G401 (cell line): ENCODE measurements at places on chromosomes 4 and X.

- DNase-seq: no peak
These were observed 45.4 kb downstream of the CXorf58 start for GRCh38 chrX:23952984-23953907.

DNA sequence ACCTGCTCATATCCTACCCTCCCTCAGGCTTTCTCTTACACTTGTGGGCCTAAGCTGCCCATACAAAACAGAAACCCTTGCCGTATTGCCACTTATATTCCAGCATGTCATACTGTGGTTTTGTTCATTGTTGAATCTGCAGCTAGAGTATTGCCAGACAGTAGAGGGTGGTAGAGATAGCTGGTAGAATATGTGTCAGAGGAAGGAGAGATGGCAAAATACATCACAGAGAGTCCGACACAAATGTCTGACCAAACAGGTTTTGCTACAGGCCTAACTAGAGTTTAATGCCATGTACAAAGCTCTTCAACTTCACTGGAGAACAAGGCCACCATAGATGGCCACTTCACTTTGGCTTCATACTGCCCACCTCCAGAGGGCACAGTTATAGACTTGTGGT lies 160.1 kb downstream of the EFHC2 start:
- peak; percentile 6 for DNase-seq

DNA sequence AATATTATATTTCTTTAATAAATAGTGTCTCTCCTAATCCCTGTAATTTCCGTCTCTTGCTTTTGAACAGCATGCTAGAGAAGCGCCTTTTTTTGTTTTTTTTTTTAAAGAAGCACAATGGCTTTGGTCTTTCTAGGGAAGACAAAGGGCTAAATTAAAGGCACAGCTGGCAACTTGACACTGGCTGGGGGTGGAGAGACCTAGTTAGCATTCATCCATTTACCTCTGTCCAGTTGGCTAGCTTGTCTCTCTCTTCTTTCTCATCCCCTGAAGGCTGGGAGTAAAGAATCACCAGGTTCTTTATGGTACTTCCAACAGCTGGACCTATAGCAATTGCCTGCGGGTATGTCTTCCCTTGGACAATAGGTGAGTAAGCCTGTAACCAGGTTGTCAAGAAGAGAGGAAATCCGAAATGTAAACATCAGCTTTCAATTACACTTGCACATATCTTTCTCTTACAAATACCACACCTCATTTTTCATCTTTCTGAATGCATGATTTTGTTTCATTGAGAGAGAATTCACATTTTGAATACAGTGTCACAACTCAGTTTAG lies 178.4 kb upstream of the GPR101 start:
- no peak for DNase-seq

DNA sequence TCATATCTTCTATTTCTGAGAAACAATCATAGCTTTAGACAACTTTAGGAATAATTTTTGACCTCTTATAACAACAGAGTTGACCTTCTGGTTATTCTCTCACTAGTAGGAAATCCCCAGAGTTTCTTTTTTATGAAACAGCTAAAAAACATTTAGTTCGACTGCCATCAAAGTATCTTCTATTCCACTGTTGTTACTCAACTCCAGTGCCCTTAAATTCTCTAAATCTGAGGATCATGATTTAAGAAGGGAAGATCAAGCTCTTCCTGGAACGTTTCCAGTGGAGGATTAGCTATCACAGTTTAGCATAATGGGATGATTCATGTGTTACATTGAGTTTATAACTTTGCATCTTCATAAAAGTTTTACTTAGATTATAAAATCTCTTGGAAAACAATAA lies 134.9 kb upstream of the VEGFC start:
- DNase-seq: no peak

DNA sequence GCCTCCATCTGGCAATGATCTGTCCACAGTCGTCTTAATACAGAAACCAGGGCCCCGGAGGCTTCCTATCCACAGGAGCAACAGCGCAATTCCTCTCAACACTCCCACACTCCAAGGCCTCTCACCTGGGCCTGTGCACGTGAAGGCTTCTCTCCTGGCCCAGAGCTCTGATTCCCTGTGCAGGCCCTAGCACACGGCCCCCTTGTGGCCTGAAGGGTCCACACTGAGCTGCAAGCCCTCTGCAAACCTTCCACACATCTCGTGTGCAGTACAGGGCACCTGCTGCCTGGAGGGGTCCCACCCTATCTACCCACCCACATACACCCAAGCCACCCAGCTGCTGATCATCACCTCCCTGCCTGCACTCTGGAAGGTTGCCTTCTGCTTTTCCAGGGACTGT lies 150.1 kb upstream of the NUDT10 start:
- no peak for DNase-seq

GRCh38 chr4:138035781-138036258 lies 206.3 kb downstream of the SLC7A11 start:
- DNase-seq: peak; percentile 57

- no peak for DNase-seq
These were observed 130.0 kb downstream of the CPZ start for GRCh38 chr4:8722556-8722955.

GRCh38 chr4:52110171-52110570 lies 59.1 kb downstream of the SPATA18 start:
- DNase-seq: no peak

DNA sequence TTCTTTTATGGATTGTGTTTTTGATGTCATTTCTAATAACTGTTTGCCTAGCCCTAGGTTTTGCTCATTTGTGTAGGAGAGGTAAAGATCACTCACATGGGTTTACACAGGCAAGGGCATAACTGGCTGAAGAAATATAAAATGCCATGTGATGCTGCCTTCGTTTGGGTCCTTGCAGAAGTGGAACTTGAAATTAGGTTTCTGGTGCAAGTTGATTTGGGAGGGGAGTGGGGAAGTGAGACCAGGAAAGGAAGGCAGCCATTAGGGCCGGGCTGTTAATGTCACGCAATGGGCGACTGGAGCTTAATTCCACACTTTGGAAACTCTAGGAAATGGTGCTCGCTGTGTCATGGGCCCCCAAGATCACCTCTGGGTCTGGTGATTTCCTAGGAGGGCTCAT lies 14.5 kb downstream of the CLCN4 start:
- no peak for DNase-seq

DNA sequence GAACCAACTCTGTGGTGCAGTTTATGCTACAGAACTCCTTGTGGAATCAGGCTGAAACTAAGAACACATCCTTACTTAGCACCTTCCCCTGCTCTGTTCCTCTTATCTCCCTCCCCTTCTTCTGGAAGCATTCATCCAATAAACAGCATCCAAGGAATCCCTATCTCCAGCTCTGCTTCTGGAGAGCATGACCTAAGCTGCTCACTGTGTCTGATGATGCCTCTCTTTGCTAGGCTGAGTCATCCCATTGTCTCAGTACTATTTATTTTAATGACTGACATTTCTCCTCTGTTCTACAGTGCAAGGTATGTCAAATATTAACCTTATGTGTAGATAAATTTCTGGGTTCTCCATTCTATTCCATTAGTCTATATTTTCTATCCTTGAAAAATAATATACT lies 71.2 kb downstream of the BEND2 start:
- DNase-seq: no peak

DNA sequence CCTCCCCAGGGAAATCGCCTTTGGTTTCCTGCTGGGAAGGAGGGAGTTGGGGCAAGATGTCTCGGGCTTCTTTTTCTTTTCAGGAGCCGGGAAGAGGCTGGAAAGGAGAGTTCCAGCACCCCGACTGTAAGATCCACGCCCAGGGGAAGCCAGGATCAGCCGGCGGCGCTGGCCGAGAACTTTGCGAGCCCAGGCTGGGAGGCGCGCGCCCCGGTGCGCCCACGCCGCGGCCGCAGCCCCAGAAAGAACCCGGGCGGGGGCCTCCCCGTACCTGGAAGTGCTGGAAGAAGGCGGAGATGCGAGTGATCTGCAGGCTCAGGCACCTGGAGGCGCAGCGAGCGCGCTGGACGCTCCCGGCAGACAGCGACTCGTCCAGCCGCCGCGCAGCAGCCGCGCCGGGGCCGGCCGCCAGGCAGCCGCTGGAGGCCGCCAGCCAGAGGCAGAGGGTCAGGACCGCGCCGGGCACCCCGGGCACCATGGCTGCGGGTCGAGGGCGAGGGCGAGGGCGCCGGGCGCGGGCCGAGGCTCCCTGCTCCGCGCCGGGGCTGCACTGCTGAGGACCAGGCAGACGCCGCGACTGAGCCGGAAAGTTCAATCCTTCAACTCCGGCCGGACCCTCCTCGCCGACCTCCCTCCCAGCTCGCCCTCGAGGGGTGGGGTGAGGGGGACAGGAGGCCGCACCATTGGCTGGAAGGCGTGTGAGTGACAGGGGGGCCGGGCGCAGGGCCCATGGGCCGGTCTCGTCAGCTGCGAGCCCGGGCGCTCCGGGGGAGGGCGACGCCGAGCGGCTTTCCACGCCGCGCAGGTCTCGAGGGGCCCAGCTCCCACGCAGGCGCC lies at the start of gene ANOS1:
TSS of gene ANOS1 (minus strand) at position 579 of the 837 bp plus-strand sequence. CDS start at position 478, 101 bp downstream.
- DNase-seq: no peak

DNA sequence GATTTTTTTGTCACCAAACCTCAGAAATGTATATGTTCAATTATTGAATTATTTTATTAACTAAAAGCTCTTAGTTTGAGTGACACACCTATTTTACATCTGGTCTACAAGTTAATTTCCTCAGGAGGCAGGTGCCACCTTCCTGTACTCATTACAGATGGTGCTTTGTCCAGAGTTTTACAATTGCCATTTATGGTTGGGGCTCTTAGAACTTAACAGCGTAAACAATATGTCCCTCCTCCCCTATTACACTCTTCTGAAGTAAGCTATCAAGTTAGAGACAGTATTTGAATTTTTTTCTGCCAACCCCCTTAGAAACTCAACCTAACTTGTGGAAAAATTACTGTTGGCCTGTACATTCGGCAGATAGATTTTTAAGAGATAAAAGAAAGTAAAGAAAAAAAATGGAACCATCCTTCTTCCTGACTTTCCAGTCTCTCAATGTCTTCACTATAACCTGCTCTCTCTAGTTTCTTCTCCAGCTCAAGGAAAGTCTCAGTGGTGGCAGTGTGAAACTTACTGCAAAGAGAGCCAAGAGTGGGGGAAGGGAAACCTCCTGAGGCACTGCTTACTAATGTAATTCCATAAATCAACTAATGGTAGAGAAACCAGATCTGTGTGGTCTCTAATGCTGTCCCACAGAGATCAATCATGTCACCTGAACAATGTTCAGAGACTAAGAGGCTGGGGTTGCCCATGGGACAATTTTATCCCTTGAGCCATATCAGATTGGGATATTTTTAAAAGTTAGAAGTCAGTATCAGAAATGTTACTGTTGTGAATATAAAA lies 7.8 kb downstream of the CXXC4 start:
- DNase-seq: no peak

DNA sequence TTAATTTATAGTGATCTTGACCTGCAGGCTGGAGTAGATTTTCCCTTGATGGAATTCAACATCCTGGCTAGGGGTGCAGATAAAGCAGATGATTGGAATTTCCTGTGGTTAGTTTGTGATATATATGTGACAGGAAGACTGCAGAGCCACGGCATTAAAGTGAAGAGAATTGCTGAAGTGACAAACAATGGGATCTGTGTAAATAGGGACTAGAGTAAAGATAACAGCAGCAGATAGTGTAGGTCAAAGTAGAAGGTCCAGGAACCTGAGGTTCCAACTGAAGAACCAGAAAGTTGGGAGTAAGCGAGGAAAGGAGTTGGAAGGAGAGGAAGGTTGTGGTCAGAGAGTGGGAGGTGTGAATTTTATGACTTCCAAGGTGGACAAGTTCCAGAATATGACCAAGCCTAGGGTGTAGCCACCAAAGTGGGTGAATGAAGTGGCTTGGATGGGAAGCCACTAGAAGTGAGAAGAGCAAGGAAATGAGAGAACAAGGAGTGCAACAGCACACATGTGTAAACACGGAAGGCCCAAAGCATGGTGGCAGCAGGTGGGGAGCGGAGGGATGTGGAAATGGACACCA lies 325.0 kb downstream of the RAB28 start:
- DNase-seq: no peak

GRCh38 chr4:156411531-156411930 lies 457.9 kb upstream of the CTSO start:
- DNase-seq: no peak

DNA sequence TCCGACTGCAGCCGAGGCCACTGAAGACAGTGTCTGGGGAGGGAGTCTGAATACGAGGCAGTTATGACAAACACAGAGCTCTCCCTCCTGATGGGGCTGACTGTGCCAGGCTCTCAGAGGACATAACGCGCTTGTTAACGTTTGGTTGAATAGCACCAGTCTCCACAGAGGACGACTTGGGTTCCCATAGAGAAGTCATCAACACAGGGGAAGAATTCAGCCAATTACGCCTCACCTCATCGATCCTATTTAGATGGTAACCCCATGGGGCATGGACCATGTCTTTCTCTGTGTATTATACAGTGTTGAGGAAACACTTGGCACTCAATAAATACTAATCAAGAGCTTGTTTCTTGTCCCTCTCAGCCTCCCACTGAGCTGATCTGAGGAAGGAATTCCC lies 642.6 kb upstream of the LCORL start:
- no peak for DNase-seq

DNA sequence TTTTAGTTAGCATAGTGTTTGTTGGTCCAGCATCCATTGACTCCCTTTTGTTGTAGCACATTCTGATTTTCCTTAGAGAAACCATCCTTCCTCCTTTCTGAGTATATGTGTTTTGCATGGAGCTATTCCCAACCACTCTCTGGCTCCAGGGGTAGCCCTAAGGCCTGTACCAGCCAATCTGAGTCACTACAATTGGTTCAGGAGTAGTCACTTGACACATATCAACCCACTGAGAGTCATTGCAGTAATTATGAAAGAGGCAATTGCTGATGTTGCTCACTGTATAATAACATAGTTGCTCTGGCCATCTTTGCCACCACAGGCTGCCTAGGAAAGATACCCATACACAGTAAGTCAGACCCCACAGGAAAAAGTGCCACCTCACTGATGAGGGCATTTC lies 71.2 kb upstream of the GRID2 start:
- DNase-seq: no peak

DNA sequence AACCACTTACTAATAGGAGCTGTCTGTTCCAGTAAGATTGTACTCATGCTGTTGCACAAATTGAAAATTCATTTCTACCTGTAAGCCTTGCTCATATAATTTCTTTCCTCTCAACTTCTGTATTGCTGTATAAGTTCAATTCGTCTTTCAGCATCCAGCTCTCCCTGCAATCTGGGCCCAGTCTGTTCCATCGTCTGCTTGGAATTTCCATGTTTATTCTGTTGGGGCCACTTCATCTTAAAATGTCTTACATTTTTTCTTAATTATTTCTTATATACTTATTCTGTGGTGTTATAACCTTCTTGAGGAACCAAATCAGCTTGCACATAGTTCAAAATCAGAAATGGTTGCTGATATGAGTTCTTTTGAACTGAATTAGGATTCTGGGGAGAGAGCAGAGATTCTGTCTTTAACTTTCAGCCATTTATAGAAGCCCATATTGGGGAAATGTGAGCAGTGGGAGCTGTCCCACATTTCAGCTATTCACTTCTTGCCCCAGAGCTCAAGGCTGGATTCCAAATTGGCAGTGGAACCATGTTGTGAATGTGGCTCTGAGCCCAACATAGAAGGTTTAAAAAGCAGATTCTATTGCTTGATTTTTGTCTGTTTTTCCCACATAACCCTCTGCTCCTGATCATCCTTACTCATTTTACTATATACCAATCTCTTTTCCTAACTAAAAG lies 291.9 kb downstream of the BMPR1B start:
- peak; percentile 22 for DNase-seq
